ENCODE measurements at places on chromosomes 7 and 10.

GRCh38 chr7:129990403-129991192 is 37.8 kb upstream of the UBE2H start:
- no peak for DNase-seq

- DNase-seq: no peak
Observed at GRCh38 chr10:17214526-17214925, 13.1 kb upstream of the TRDMT1 start.

GRCh38 chr10:124301736-124302135 is 117.0 kb downstream of the OAT start:
- DNase-seq: no peak

DNA sequence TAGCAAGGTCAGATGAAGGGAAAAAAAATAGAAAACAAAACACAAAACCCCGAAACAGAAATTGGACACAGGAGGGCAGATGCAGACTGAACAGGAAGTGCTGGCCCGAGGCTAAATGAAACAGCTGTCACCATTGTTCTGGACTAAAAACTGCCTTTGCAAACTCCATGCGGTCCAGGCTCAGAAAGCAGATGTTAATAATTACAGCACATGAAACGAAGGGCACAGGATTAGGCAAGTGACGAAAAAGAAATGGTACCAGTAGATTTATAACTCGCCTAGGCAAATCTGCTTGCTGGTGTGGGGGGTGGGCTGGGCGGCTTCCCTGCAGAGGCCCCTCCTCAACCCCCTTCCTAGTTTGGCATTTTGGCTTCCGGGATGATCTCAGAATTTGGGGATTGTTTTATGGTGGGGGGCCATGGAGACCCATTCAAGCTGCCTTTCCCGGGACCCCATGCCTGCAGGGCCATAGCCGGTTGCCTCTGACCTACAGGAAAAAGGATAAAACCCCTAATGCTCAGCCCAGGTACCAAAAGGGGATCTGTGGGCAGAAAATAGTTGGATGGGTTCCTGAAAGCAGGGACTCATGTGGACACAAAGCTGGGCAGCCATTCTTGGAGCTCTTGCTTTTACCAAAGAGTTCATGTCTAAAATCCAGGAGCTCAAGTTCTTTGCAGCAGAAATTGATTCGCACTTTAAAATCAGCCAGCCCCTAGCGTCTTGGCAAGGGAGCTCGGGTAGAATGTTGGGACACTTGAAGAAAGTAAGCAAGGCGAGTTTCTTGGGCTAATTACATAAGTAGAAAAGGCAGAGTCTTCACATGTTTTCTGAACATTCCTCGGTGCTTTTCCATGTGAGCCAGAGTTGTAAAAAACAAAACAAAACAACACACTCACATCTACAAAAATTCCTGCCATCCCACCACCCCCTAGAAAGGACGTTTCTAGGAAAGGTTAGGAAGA is 39.0 kb upstream of the EMX2 start:
- DNase-seq: no peak

DNA sequence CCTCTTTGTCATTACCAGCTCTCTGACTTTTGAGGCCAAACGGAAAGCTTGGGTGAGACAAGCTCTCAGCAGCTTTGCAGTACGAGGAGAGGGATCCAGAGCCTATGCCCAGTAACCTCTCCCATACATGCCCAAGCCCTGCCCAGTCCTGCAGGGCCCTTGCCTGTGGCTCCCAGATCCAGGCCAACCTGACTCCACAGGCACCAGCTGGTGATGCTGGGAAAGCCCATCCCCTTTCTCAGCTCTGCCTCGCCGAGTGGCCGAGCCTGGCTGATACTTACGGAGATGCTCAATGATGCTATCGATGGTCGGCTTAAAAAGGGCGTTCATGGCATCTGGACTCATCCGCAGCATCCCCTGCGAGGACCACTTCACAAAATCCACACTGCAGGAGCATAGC is 55.4 kb downstream of the PNLIPRP2 start:
- DNase-seq: no peak

GRCh38 chr7:76233538-76234281 is 32.0 kb downstream of the SRRM3 start:
- no peak for DNase-seq

DNA sequence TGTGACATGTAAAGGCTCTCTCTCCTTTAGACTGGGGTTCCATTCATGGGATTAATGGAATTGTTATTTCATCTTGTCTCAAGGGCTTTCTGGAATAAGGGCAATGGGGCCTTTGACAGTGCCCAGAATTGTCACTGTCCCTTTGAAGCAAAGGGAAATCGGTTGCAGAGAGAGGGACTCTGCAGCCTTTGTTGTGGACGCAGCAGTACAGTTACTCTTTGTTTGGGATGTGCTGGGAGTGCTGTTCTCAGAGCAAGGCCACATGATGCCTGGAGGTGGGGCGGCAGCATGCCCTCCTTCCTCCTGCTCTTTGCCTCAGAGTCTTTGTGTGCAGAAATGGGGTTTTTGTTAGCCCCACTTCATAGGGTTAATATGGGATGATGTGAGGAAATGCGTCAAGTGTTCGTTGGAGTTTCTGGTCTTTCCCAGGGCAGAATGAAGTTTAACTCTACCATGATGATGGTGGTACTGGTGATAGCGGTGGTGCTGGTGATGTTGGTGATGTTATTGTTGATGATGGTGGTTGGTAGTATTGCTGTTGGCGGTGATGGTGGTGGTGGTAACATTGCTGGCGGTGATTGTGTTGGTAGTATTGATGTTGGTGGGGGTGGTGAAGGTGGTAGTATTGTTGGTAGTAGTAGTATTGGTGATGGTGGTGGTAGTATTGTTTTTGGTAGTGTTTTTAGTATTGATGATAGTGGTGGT is 45.3 kb downstream of the DOCK1 start:
- no peak for DNase-seq

DNA sequence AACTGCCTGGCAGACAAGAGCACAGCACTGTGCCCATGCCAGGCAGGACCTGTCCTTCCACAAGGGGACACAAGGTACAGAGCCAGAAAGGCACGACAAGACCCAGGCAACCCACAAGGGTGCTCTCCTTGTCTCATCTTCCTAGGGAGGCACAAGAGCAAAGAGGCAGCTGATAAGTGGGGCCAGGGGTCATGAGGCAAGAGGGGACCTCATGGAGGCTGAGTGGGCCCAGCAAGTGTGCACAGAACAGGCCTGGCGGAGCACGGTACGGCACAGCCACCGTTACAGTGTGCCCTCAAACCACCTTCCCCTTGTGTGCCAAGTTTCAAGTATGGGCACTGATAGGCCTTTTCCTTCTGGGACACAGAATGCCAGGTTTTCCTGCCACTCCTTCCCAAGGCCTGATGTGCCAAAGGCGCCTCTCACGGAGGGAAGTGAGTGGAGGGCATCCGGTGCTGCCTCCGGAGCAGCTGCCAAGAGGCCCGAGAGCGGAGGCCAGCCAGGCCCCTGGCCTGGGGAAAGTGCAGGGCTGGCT is 75.6 kb downstream of the FAM53B start:
- DNase-seq: no peak

DNA sequence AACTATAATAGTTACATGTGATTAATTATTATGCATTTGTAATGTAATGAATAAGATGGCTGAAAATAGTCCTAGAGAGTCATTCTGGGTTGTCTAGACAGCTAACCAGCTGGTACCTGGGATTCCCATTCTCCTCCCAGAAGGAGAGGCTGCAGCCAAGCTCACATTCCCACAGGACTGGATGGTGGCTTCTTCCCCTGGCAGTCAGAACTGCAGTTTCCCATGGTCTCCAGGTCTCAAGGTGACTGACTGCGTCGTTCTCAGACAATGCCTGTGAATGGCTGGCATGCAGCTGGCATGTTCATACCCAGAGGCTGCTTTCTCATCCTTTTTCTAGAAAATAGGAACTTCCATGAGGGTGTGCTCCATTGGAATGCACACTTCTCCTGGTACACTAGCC is 21.3 kb downstream of the TAS2R16 start:
- no peak for DNase-seq

GRCh38 chr10:47452495-47453140 is 31.3 kb downstream of the ANXA8 start:
- DNase-seq: no peak

DNA sequence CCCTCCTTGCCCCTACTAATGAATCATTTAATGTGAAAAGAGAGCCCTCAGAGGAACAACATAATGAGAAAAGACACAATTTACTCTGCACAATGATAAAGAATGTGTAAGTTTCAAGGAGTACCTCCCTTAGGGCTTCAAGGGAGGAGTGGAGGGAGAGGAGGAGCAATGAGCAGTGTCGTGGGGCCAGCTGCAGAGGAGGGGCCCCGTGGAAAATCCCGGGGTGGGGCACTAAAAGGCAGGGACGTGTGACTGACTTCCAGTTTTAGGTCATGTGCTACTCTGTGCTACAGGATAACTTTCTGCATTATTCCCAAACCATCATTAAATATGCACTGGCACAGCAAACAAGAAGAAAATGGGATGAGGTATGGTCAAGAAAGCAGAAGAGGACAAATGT is 108.1 kb downstream of the ANLN start:
- no peak for DNase-seq

GRCh38 chr7:80770675-80771081 is 132.2 kb downstream of the CD36 start:
- DNase-seq: no peak

- DNase-seq: no peak
Observed at GRCh38 chr10:121078672-121079102, 227.5 kb downstream of the WDR11 start.

- no peak for DNase-seq
Observed at GRCh38 chr7:115678086-115678982, 352.2 kb downstream of the TFEC start.

DNA sequence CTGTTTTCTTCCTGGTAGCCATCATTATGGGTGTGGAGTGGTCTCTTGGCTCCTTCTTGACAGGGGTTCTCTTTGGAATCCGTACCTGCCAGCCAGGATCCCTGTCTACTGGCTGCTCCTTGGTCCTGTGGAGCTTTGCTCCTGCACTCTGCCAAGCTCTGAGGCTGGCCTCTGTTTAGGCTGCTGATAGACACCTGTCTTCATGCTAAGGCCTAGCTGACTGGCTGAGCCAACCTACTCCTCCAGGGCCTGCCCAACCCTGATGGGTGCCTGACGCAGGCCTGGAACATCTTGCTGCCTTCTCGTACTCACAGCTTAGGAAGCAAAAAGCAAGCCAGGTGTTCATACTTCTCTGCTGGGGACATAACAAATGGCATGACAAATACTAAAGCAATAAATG is 333.6 kb upstream of the ZNF32 start:
- DNase-seq: no peak

Measured in activated T-helper 1 cell treated with Interleukin-2 at 50 U/mL for 16 hours (primary cell).